Activated naive CD4-positive, alpha-beta T cell treated with anti-CD3 and anti-CD28 coated beads for 36 hours (primary cell): ENCODE measurements at places on chromosomes 12 and 14. TPM values are rescaled to one million over a fixed set of nuclear protein-coding genes. Genes with fewer than 3 reads are reported as not detected.

TAS2R14 gene
- 0.36 TPM for total RNA-seq

MGST1 gene
- total RNA-seq = not detected

APOF gene
- total RNA-seq = not detected

ANKRD33 gene
- total RNA-seq = not detected

TRIM9 gene
- 1.1 TPM for total RNA-seq

PPM1H gene
- not detected for total RNA-seq

NKX2-1 gene
- not detected for total RNA-seq

DNA sequence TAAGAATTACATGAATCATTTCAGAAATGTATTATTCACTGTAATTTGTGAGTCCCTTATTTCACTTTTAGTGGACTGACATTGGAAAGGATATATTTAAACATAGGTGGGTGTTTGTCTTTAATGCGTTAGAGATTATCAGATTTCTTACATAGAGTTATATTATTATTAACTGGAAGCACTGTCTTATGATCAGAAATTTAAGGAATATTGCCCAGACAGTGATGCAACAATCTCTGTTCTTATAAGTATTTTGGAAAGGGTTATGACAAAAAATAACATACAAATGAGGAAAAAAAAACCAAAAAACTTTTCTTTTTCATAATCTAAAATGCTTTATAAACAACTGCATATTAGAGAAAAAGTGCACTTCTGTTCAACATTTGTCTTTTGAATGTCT lies 836.6 kb downstream of the SLC6A15 start:
- no peaks in the 10 kb centered on the region for H3K27me3 ChIP-seq
- no peaks in the 10 kb centered on the region for H3K36me3 ChIP-seq
- no peaks in the 10 kb centered on the region for H3K4me1 ChIP-seq
- no peak for DNase-seq

GRCh38 chr14:55781046-55781445 lies 201.0 kb downstream of the KTN1 start:
- H3K4me1 ChIP-seq = no peaks in the 10 kb centered on the region
- no peaks in the 10 kb centered on the region for H3K27me3 ChIP-seq
- no peak overlapping the region for H3K27ac ChIP-seq
- DNase-seq = no peak

DNA sequence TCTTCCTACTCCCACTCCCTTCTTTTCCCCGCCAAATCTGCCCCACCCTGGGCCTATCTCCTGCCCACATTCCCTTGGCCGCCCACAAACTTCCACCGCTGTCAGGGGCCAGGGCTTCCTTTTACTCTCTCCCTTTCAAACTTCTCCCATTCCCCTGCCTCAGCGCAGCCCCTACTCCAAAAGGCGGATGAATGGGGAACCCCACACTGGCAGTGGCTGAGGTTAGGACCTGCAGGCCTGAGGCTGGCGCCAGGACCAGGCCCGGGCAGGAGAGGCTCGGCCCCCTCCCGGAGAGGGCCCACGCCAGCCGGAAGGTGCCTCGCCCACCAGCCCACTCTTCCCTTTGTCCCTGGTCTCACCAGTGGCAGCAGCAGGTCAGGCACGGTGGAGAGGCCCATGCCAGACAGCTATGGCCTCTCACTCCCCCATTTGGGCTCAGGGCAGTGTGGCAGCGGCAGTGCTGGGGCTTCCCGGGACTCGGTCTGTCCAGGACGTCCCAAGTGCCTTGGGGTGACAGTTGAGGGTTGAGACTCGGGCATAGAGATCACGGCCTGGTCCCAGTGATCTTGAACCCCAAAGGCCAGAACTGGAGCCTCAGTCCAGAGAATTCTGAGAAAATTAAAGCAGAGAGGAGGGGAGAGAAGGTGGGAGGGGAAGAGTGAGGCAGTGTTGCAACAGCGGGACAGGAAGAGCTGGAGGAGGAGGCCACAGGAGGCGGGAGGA lies at the start of gene TNFRSF1A:
Gene TNFRSF1A (minus strand): TSS at position 660 of the 723 bp plus-strand sequence. CDS start 262 bp downstream, at position 398.
- peak within 1 kb of the TSS; percentile 17 for H3K4me3 ChIP-seq
- H3K27me3 ChIP-seq = no peaks in the 10 kb centered on the region
- DNase-seq = peak; percentile 73
- H3K27ac ChIP-seq = no peak within 1 kb of the TSS

DNA sequence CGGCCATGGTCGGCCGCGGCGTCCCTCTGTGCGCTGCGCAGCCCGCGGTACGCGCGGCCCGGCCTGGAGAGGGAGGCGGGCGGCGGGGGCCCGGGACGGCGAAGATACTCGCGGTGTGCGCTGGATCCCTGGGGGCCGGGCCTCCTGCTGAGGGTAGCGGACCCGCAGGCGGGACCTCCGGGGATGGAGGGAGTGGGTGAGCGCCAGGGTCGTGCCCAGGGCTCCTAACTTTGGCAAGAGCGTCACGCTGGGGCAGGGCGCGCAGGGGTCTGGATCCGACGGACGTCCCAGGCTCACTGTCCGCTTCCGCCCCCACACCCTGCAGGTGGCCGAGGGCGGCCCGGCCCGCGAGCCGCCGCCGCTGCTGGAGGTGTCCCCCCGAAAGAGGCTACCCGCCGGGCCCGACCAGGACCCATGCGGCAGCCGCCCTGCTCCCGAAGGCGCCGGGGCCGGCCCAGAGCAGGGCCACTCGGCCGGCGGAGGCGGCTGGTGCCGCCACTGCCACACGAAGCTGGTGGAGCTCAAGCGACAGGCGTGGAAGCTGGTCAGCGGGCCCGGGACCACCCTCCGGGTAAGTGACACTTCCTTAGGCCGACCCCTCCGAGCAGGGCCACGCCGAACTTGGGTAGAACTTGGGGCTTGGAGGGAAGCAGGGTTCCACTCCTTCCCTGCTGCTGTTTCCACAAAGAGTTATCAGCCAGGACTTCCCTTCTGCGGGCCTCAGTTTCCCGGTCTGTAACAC lies 502 bp downstream of the KIF26A start:
- H3K4me1 ChIP-seq = peaks cover 9% of the 10 kb centered on the region
- DNase-seq = no peak
- no peak overlapping the region for H3K4me3 ChIP-seq
- no peaks in the 10 kb centered on the region for H3K36me3 ChIP-seq
- H3K27ac ChIP-seq = no peak overlapping the region

DNA sequence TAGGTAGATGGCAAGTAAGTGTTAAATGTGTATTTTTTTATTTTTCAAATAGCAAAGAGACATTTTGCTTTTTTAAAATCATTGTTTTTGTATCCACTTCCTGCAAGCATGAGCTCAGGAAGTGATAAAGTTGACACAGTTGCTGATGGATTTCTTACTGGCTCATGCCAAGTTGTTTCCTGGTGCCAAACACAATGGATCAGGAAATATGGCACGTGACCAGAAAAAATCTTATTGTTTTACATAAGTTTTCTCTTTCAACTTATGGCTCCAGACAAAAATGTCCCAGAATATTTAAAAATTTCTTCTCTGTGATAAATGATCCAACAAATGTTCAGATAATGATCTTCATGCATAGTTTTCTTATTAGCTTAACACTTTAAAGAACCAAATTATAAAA lies 1279.1 kb upstream of the FLRT2 start:
- no peak for DNase-seq
- no peaks in the 10 kb centered on the region for H3K4me1 ChIP-seq
- H3K27me3 ChIP-seq = no peaks in the 10 kb centered on the region
- no peak overlapping the region for H3K4me3 ChIP-seq
